ENCODE measurements at places on chromosomes 7 and 10. TPM values are rescaled to one million over a fixed set of nuclear protein-coding genes. Genes with fewer than 3 reads are reported as not detected.

Gene ZWINT
- total RNA-seq = 24.2 TPM

Gene GIMAP6
- not detected for total RNA-seq

Gene VWA2
- total RNA-seq = not detected

Gene EMX2
- total RNA-seq = 4.6 TPM

Gene SSMEM1
- total RNA-seq = not detected

Gene MSMB
- not detected for total RNA-seq

Gene RNF148
- total RNA-seq = not detected

Gene CALHM1
- total RNA-seq = not detected

Gene UPK3B
- total RNA-seq = not detected

Gene SSC4D
- total RNA-seq = 1.8 TPM

Gene SPDYE9
- total RNA-seq = not detected

Gene GSDME
- 79.9 TPM for total RNA-seq

Gene PALD1
- under 0.01 TPM for total RNA-seq

Gene CALML3
- total RNA-seq = not detected

Gene ZNF488
- not detected for total RNA-seq

Gene VWC2
- not detected for total RNA-seq

Gene CYP26A1
- total RNA-seq = 0.18 TPM

Gene SRI
- 85.9 TPM for total RNA-seq

Gene MBL2
- not detected for total RNA-seq

Gene NKX1-2
- not detected for total RNA-seq

Gene ZEB1
- 70.5 TPM for total RNA-seq

Gene ATRNL1
- under 0.01 TPM for total RNA-seq

Gene CNOT4
- total RNA-seq = 6.6 TPM

Gene CYP26C1
- total RNA-seq = not detected

Gene ARHGAP22
- total RNA-seq = 27.6 TPM

Gene PRLHR
- total RNA-seq = not detected

Gene GBX1
- total RNA-seq = not detected

Gene COL28A1
- total RNA-seq = under 0.01 TPM

Gene GCK
- total RNA-seq = 2.7 TPM

Gene NDUFB8
- total RNA-seq = 279 TPM

Gene MEIG1
- total RNA-seq = not detected

Gene BTBD16
- not detected for total RNA-seq

Gene UPF2
- total RNA-seq = 8.6 TPM

Gene TMEM270
- not detected for total RNA-seq

Gene ZCCHC24
- 33.3 TPM for total RNA-seq

Gene ST8SIA6
- under 0.01 TPM for total RNA-seq

Gene GIMAP2
- total RNA-seq = 1.2 TPM

Gene EGR2
- total RNA-seq = not detected

Gene AUTS2
- total RNA-seq = under 0.01 TPM

All from myometrial cell (primary cell).